ENCODE measurements at places on chromosomes 5 and 9. TPM values are rescaled to one million over a fixed set of nuclear protein-coding genes. Genes with fewer than 3 reads are reported as not detected.

HEMGN gene
- 0.14 TPM for total RNA-seq

DNA sequence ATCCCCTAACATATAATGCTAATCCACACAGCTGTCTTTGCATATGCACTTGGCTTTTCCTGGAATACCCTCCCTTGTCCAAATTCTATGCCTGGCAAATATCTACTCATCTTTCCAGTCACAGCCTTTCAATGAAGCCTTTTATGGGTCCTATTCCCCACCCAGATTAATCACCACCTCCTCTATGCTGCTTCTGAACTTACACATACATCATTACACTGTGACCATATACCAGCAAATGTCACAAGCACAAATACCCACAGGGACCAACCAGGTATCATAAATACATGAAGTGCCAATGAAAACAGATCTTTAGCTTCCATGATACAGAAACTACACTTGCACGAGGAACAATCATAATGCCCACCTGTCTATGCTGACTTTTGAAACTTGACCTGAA is 22.3 kb downstream of the LPAR1 start:
- DNase-seq, result no peak

DNA sequence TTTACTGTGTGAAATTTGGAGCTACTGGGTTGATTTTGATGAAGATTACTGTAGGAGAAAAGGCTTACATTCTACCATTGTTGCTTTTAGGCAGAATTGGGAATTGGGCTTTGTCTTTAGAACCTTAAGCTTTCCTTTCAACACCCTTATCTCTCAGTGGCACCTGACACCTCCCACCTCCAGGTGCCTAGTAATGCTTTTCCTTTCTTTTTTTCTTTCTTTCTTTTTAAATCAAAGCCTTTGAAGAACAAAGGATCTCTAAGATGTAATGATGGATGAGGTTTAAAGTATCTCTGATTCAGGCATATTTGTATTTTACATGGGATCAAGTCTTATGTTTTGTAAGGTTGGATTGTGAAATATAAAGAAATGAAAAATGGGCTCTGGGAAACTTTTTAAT is 2.9 kb upstream of the ADGRV1 start:
- DNase-seq, result no peak

PCSK1 gene
- total RNA-seq, result 0.38 TPM

DNA sequence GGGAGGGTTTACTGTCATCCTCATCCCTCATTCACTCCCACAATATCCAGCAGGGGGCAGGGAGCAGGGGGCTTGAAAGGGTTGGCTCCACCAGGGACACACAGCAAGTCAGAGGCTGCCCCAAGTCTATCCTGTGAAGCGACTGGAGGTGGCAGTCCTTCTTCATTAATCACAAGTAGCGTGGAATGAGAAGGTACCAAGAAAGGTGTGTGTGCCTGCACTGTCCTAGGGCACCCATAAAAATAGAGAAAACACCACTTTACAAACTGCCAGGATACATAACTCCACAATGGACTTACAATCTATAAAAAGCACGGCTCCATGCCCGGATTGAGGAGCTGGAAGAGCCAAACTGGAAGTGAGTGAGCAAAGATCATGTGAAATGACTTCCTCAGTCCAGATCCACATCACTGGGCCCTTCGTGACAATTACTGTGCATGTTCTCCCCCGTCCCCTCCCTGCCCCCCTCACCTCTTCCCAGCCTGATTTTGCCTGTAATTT is 183.9 kb downstream of the SLIT3 start:
- DNase-seq, result no peak

LPAR1 gene
- 12.4 TPM for total RNA-seq

DNA sequence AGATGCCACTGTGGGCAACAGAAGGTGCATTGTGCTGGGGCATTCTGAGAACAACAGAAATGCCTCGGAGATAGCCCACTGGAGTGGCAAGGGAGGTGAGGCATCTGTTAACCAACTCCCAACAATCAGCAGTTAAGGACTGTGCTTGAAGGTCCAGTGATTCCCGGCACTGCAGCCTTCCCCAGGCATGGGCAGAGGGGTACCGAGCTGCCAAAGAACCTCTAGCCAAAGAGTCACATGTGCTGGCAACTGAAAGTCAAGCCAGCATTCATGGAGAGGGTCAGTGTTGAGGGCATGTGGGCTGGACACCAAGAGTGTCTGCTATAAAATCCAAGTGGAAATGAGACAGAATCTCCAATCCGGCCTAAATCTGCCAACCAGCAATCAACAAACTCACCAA is 149.6 kb downstream of the ASTN2 start:
- no peak for DNase-seq

DNA sequence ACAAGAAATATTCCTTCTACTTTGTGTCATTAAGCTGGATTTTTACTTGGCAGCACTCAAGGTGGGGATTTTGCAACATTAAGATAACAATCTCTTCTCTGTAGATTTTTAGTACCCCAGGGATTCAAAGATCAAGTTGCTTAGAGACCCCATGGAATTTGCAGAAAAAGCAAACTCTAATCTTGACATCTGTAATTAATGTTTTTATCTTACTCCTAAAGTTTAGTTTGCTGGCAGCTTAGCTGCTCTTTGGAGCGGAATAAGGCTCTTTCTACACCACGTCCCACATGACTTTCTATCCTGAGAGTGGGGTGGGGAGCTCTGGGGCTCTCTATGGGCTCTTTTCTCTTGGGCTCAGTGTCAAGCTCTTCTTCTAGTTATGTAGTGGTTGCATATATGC is 21.7 kb upstream of the SPDL1 start:
- DNase-seq, result no peak

DNA sequence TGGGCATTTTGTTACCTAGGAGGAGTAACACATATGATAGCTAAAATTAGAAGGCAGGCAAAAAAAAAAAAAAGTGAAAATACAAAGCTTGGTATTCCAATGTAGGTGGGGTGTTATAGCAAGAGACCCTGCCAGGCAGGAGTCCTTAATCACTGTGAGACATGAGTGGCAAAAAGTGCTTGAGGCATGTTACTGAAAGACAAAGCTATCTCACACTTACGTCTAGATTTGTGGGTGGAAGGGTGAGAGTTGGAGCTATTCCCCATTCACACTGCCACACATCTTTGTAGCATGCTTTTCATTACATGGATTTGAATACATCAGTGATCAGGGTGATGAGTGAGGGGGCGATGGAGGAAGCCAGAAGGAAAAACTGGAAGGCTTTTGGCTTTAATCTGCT is 2.6 kb upstream of the PLPPR1 start:
- no peak for DNase-seq

- no peak for DNase-seq
Observed at GRCh38 chr5:128904805-128905567, 60.3 kb upstream of the SLC27A6 start.

DNA sequence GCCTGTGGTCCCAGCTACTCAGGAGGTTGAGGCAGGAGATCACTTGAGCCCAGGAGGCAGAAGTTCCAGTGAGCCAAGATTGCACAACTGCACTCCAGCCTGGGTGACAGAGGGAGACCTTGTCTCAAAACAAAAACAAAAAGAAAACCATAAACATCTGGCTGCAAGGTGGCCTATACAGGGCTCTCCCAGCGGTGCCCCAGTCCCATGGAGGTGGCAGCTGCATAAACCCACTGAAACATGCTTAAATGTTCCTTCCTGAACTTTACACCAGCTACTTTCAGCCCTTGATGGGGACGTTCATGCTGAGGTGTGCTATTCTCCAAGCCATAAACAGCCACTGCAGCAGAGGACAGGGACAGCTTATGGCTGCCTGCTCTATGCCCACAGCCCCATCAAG is 35.6 kb downstream of the DROSHA start:
- DNase-seq, result no peak

GRCh38 chr9:1979741-1980367 is 35.3 kb upstream of the SMARCA2 start:
- DNase-seq, result peak; percentile 15

NIM1K gene
- 0.25 TPM for total RNA-seq

- no peak for DNase-seq
Observed at GRCh38 chr5:82425591-82425990, 147.4 kb upstream of the RPS23 start.

- DNase-seq, result no peak
Observed at GRCh38 chr5:52804387-52804791, 16.7 kb downstream of the ITGA1 start.

ABO gene
- 2.3 TPM for total RNA-seq

- DNase-seq, result no peak
Observed at GRCh38 chr5:56011835-56012234, 17.1 kb upstream of the IL6ST start.

C8G gene
- 3.6 TPM for total RNA-seq

DNA sequence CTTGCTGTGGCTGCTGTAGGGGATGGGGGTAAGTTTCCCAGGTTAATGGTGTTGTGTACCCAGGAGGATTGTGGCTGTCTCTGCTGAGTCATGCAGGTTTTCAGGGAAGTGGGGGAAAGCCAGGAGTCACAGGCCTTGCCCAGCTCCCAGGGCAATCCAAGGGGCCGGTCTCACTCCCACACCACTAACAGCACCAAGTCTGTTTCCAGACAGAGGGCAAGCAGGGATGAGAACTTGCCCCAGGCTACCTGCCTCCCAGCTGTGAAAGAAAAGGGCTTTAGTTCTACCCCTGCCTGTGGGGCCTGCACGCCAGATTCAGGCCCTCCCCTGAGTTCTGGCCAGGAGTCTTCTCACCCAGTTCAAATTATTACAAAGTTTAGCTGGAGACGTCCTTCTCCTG is 579.8 kb upstream of the ST8SIA4 start:
- no peak for DNase-seq

- DNase-seq, result no peak
Observed at GRCh38 chr9:23821375-23822181, 4.5 kb downstream of the ELAVL2 start.

SNX30 gene
- 3.2 TPM for total RNA-seq

SLC36A2 gene
- total RNA-seq, result 0.16 TPM

NKD2 gene
- total RNA-seq, result 3.7 TPM

LCP2 gene
- total RNA-seq, result 3.9 TPM

- no peak for DNase-seq
Observed at GRCh38 chr5:12672141-12672540, 767.9 kb upstream of the CTNND2 start.

DNA sequence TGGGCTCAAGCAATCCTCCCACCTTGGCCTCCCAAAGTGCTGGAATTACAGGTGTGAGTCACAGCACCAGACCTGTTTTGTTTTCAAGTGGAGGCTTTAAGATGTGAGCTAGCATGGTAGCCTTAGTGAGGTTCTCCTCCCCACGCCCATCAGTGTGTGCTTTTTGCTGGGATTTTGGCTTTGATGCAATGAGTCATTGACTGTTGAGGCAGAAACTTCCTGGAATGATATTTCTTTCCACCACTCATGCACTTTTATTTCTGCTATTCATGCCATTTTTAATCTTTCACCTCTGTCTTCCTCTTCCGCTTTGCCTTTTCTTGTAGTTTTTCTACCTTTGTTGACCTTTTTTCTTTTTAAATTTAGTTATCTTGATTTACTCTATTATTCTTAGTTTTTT is 4.2 kb upstream of the NFIL3 start:
- DNase-seq, result no peak

DNA sequence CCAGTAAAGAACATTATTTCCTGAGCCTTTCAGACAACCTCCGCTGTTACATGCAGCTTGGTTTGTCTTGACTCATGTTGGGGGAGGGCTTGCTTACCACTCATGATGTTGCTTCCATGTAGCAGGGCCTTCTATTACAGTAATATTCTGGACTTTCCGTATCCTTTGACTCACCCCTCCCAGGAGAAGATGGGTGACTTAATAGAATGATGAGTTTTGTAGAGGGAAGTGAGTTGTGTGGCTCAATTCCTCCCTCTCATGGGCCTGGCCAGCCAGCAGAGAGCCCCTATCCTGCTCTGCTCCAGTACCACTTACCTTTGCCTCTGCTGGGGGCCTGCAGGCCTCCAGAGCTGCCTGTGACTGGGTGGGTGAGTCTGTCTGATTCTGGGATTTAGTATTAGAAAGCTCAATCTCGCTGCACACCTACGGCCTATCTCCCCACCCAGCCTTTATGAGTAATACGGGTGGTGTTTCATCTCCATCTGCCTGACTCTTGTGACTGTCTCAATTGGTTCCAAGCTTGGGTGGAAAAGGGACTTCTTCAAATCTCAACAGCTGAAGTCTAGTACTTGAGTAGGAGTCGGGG is 52.6 kb upstream of the KLF9 start:
- no peak for DNase-seq

PTGS1 gene
- 6.7 TPM for total RNA-seq

- DNase-seq, result no peak
Observed at GRCh38 chr5:106875591-106876297, 795.0 kb downstream of the EFNA5 start.

SH2D3C gene
- 18.2 TPM for total RNA-seq

DNA sequence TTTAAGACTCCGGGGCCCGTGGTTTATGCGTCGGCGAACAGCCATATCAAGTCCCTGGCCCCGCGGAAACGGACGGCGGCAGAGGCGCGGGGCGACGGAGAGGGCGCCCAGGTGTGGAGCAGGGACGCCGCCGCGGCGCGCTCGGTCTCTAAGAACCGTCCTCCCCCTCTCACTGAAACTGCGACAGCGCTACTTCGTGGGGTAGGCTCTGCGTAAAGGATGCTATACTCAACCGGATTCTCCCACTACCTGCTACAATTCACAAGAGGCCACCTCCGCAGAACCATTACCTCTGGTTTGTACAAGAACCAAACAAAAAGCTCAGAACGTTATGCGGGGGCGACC is 404 bp downstream of the MRNIP start:
- no peak for DNase-seq

GRCh38 chr9:79695531-79696175 is 123.9 kb downstream of the TLE4 start:
- no peak for DNase-seq

GRCh38 chr5:42962124-42962523 is 78.0 kb downstream of the ANXA2R start:
- no peak for DNase-seq

DNA sequence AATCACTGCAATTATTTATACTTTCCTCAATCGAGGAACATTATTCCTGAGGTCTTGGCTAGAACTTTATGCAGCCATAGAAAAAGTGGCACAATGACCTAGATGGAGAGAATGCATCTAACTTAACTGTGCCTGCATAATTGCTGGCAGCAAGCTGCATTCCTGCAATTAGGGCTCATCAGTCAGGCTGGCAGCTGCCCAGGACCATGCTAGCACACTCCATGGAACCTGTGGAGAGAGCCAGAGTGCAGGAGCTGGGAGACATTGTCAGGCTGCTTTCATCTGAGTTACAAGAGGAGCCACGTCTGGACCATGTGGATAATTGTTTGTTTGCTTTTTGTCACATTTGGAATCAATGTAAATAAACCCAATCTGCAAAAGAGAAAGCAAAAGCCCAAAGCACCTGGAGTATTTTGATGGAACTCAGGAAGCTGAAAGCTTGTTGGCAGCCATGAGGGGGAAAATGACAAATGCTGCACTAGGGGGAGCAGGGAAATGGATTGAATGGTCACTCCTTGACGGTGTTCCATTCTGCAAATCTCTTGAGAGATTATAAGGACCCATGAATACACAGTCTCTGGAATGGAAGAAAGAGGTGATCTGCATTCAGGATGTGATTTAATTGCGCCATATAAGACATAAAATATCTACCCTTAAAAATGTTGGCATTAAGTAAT is 839.9 kb downstream of the MAT2B start:
- peak; percentile 70 for DNase-seq

GRCh38 chr9:75235632-75236031 is 147.3 kb downstream of the OSTF1 start:
- DNase-seq, result no peak

- no peak for DNase-seq
Observed at GRCh38 chr5:84438456-84438855, 53.8 kb upstream of the EDIL3 start.

LRRC70 gene
- 0.77 TPM for total RNA-seq

MZB1 gene
- total RNA-seq, result 0.58 TPM

GRCh38 chr5:51347704-51348103 is 35.5 kb upstream of the ISL1 start:
- DNase-seq, result no peak

GRCh38 chr9:24218656-24219055 is 327.0 kb downstream of the IZUMO3 start:
- DNase-seq, result no peak

- no peak for DNase-seq
Observed at GRCh38 chr9:29068461-29068860, 1495.2 kb upstream of the C9orf72 start.
